ENCODE measurements at places on chromosomes 6 and 20.
A peak's percentile ranks its signal among the peaks of the same experiment; 100 is the strongest.

GRCh38 chr6:131694832-131695426 lies 6.3 kb downstream of the OR2A4 start:
- DNase-seq, result peak; percentile 15

DNA sequence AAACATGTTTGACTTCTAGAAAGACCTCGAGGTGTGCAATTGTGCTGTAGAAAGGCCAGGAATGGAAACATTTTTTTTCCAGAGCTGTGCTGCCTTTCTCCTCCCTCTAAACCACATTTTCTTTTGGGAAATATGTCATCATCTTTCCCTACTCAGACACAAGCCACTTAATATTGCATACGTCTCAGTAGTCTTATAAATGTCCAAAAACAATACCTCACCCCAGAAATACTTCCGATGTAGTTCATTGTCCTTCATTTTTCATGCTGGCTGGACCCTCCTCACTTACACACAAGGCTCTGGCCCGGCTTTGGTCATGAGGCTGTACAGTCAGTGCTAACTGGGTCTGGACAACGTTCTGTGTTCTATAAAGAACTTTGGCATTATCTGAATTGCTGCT lies 126.4 kb downstream of the SCML4 start:
- DNase-seq, result no peak

- no peak for DNase-seq
These were observed 990 bp downstream of the ZFP57 start for GRCh38 chr6:29679962-29680361.

GRCh38 chr20:33401921-33402369 lies 626 bp upstream of the CDK5RAP1 start:
- no peak for DNase-seq

DNA sequence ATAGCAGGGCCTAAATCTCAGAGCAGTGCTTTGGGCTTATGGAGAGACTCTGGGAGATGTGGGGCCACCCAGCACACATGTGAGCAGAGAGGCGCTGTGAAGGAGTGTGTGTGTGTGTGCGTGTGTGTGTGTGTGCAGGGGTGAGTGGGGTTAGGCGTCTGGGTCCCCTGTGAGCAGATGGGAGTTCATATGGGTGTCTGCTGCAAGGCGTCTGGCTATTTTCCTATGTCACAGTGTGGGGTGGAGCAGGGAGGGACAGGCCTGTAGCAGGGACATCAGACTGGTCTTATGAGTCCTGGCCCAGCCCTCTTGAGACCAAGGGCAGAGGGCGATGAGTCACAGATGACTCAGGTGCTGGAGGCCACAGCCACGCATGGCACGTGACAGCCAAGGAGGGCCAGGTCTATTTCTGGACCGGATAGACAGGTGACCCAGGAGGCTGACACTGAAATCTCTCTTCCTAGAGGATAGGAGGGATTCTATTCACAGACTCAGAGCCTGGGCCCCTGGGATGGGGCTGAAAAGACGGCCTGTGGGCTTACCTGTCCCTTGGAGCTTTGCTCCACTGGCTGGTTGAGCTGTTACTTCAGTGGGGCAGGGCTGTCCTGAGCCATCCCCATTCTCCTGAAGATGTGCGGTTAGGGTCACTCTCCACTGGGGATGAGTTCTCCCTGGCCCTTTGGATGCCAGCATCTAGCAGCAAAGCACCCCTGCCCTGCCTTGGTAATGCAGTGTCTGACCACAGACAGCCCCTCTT lies 28.9 kb downstream of the VEGFA start:
- no peak for DNase-seq

DNA sequence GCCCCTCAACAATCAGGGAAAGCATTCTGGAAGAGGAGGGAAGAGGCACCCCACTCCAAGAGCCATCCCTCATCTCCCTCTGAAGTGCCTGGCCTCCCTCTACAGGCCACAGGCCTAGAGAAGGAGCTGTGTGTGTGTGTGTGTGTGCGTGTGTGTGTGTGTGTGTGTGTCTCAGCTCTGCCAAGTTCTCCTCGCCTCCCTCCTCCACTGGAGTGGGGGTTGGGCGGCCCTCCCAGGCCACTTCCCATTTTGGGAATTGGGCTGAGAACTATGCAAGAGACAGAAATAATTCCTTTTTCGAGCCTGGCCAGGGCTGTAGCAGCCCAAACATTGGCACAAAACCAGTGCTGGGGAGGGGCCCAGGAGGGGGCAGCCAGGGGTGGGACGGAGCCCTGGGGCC lies 35.7 kb downstream of the KCNB1 start:
- DNase-seq, result no peak

DNA sequence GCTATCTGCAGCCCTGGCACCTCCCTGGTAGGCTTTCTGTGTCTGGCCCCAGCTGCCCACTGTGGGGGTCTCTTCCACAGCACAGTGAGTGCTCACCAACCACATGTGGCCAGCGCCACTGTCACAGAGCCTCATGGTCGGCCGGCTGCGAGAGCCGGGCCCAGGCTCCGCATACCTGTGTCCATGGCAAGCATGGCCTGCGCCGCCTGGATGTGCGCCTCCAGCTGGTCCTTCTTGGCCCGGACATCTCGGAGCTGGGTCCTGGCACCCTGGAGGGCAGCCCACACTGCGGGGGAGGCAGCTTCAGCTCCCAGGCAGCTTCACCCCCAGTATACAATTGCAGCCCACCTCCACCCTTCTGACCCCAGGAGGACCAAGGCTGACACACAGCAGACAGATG lies 13.0 kb downstream of the ADRM1 start:
- no peak for DNase-seq

GRCh38 chr6:5300206-5300764 lies 39.0 kb downstream of the FARS2 start:
- no peak for DNase-seq

DNA sequence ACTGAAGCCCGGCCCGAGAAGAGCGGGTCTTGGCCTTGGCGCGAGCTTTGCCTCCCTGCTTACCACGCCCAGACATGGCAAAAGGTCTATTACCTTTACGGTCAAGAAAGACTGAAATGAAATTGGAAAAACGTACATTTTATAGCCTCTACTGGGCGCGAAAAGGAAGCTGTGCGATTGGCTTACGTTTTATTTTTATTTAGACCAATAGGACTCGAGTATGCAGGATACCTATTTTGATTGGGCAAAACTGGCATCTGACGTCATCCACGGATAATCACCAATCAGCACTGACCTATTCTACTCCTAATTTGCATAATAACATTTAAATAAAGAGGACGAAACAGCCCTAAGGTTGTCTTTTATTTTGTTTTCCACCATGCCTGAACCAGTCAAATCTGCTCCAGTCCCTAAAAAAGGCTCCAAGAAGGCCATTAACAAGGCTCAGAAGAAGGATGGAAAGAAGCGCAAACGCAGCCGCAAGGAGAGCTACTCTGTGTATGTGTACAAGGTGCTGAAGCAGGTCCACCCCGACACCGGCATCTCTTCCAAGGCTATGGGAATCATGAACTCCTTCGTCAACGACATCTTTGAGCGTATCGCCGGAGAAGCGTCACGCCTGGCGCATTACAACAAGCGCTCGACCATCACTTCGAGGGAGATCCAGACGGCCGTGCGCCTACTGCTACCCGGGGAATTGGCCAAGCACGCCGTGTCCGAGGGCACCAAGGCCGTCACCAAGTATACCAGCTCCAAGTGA lies 97.4 kb downstream of the OR2B2 start:
- peak; percentile 90 for DNase-seq

GRCh38 chr6:166046226-166046625 lies 121.4 kb downstream of the TBXT start:
- DNase-seq, result no peak

GRCh38 chr6:87848616-87849015 lies 146.6 kb upstream of the AKIRIN2 start:
- no peak for DNase-seq
